ENCODE measurements at places on chromosomes 7 and 10. TPM values are rescaled to one million over a fixed set of nuclear protein-coding genes. Genes with fewer than 3 reads are reported as not detected.

- H3K36me3 ChIP-seq, result no peaks in the 10 kb centered on the region
- H3K4me3 ChIP-seq, result no peak overlapping the region
- H3K4me1 ChIP-seq, result no peaks in the 10 kb centered on the region
- no peaks in the 10 kb centered on the region for H3K27me3 ChIP-seq
Measured at GRCh38 chr7:140623980-140624379, 16.6 kb downstream of the DENND2A start.

- H3K27me3 ChIP-seq, result no peaks in the 10 kb centered on the region
- no peak for DNase-seq
- H3K36me3 ChIP-seq, result no peaks in the 10 kb centered on the region
- no peaks in the 10 kb centered on the region for H3K4me1 ChIP-seq
- H3K27ac ChIP-seq, result no peak overlapping the region
Measured at GRCh38 chr10:132357286-132358058, 25.5 kb downstream of the LRRC27 start.

DNA sequence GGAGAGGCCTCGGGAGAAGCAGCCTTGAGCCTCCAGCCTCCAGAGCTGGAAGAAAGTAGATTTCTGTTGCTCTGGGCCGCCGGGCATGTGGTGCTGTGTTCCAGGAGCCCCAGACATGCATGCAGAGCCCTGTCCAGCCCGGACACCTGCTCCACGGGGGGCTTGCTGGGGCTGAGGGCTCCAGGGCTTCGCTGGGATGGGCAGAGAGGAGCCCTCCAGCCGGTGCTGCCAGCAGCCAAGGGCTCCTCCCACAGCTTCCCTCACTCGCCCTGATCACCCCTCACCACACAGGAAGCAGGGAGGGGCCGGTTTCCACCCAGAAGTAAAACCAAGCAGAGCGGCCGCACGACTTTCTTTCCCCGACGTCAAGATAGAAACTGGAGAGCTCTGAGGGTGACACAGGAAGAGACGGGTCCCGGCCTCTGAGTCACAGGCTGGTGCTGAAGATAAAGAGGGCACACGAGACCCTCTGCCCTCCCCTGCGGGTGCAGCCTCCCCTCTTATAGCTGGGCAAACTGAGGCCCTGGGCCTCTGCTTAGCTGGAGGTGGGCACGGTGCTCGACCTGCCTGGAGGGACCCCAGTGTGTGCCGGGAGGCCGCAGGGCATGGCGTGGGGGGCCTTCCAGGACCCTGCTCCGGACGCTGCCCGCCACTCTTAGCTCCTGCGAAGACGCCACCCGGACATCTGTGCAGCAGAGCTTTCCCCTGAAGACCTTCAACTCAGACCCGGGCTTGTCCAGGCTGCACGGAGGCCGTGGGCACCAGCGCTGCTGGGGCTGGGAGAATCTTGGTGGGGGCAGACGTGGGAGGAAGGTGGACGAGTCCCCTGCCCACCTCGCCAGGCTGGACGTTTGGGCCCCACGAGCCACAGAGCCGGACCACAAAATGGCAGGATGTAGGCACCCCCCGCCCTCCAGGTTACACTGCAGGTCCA is 31.1 kb downstream of the ADAP1 start:
- peak; percentile 79 for DNase-seq
- H3K36me3 ChIP-seq, result no peaks in the 10 kb centered on the region
- no peak overlapping the region for H3K27ac ChIP-seq
- H3K27me3 ChIP-seq, result no peaks in the 10 kb centered on the region

DNA sequence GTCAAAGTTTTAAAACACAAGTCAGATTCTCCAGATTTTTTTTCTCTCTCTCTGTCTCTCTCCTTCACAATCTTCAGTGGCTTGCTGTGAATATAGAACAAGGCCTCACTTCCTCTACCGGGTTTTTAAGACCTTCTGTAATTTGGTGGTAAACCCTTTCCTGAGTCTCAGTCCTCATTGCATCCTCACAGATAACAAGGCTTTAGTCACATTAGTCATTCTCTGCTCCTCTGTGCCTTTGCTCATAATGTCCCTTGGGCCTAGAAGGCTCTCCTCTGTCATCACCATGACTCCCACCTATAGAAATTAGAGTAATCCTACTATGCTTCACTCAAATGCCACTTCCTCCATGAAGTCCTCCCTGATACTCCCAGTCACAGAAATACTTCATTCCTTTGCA is 172.7 kb upstream of the HPS1 start:
- H3K27ac ChIP-seq, result no peak overlapping the region
- DNase-seq, result no peak
- H3K4me1 ChIP-seq, result no peaks in the 10 kb centered on the region
- no peak overlapping the region for H3K4me3 ChIP-seq
- H3K27me3 ChIP-seq, result no peaks in the 10 kb centered on the region

Gene C7orf57
- total RNA-seq, result not detected

- H3K27ac ChIP-seq, result no peak overlapping the region
- H3K4me1 ChIP-seq, result peaks cover 24% of the 10 kb centered on the region
- H3K27me3 ChIP-seq, result no peaks in the 10 kb centered on the region
- H3K4me3 ChIP-seq, result no peak overlapping the region
- no peaks in the 10 kb centered on the region for H3K36me3 ChIP-seq
Measured at GRCh38 chr10:132534391-132535064, 3.1 kb upstream of the INPP5A start.

GRCh38 chr10:45000752-45001380 is at the start of gene ZNF22:
Gene ZNF22, plus strand, starts transcription at chr10:45000923. Its CDS starts 2,446 bp downstream, at chr10:45003369.
- peaks cover 66% of the 10 kb centered on the region for H3K4me1 ChIP-seq
- peak; percentile 65 for DNase-seq
- peak within 1 kb of the TSS; percentile 14 for H3K4me3 ChIP-seq
- no peaks in the 10 kb centered on the region for H3K27me3 ChIP-seq
- peak within 1 kb of the TSS; percentile 96 for H3K27ac ChIP-seq

Gene CLCN1
- not detected for total RNA-seq

Gene ZNF777
- total RNA-seq, result 8.3 TPM

Gene RBAK
- 7.6 TPM for total RNA-seq

DNA sequence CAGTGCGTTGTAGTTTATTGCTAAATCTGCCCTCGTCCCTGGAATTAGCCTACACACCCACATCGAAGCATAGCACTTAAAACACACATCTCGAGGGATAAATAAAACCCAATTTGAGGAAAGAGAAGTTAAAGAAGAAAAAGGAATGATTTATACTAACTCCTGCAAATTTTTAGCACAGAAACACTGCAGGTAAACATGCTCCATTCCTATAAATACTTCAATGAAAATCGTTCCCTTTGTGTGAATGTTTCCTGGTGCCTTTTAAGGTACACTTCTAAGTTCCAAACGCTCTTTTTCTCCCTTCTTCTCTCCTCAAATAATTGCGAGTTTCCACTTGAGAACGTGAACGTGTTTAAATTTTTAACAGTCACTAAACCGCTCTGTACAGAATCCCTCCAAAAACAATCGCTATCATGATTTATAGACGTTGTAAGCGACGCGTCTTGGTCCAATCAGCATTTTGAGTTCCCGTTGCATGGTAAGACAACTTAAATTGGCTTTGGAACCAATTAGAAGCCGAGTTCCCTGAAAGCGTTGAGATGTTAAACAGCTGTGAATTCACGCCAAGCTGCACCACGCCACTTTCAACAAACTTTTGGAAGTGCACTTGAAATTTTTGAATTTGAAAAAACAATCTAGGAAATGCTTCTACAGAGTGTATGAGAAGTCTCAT is 12.5 kb upstream of the EBLN1 start:
- peaks cover 4% of the 10 kb centered on the region for H3K4me1 ChIP-seq
- H3K27me3 ChIP-seq, result no peaks in the 10 kb centered on the region
- no peak for DNase-seq
- no peak overlapping the region for H3K27ac ChIP-seq
- no peak overlapping the region for H3K4me3 ChIP-seq

DNA sequence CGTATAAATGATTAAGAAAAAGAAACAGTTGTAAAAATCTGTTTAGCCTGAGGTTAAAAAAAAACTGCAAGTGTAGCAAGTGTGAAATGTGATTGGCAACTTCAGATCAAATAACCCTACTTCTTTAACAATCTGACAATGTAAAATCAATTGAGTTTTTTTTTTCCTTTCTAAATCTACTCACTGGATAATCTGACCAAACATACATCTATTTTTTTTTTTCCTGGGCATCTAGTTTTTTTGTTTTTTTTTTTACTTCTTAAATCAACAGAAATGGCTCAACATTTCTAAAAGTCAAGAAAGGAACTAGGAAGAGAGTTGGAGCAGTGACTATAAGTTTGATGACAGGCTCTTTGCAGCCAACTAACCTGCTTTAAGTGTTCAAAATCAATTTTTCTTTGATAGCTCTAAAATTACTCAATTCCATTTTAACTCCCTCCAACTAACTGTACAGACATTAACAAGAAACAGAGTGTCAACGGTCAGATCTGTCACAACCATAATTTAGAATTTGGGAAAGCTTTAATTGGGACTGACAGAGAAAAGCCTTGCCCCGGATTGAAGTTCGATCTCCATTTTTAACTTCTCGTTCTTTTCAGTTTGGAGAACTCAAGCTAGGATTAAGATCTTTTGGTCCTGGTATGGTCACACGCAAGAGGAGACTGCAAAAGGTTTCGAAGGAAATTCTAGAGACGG is 1.2 kb downstream of the ARL3 start:
- no peaks in the 10 kb centered on the region for H3K36me3 ChIP-seq
- H3K4me1 ChIP-seq, result peaks cover 19% of the 10 kb centered on the region
- DNase-seq, result no peak
- peak overlapping the region; percentile 96 for H3K4me3 ChIP-seq
- no peaks in the 10 kb centered on the region for H3K27me3 ChIP-seq

DNA sequence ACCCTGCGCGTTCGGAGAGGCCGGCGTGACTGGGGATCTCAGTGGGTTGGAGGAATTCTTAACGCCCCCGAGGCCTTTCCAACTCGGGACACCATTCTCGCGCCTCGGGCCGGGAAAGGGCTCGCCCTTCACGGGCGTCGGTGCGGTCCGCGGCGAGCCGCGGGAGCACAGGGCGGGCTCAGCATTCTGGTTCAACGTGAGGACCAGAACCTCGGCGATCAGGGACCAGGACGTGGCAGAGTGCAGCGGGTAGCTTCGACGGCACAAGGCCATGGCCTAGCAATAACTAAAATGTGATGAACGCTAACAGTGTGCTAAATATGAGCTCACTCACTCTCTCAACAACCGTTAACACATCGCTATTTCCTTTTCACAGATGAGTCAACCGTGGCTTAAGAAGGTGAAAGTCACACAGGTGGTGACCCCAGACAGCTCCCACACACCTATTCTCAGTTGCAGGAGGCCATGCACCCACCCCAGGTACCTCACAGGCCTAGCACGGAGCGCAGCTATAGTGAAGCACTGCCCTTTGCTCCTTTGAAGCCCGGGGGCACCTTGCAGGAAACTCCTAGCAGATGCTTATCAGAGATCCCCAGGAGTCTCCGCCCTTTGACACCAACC is 4.5 kb upstream of the EMX2 start:
- DNase-seq, result no peak

DNA sequence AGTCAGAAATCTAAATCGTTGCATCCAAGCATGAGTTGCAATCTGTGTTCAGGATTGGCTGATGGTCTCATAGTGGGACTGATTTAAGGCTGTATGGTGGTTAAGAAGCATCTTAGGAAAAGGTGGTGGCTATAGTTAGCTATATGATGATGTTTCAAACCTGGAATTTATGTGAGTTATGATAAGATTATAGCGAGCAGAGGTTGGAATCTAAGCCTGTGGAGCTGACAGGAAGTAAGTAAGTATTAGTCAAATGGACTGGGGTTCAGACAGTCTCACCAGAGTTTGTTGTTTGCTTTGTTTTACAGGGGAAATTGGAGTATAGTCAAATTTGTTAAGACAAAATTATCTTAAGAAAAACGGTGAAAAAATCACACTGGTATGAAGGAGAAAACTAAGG is 56.7 kb downstream of the ANKRD7 start:
- no peak overlapping the region for H3K27ac ChIP-seq
- DNase-seq, result no peak
- no peaks in the 10 kb centered on the region for H3K4me1 ChIP-seq

DNA sequence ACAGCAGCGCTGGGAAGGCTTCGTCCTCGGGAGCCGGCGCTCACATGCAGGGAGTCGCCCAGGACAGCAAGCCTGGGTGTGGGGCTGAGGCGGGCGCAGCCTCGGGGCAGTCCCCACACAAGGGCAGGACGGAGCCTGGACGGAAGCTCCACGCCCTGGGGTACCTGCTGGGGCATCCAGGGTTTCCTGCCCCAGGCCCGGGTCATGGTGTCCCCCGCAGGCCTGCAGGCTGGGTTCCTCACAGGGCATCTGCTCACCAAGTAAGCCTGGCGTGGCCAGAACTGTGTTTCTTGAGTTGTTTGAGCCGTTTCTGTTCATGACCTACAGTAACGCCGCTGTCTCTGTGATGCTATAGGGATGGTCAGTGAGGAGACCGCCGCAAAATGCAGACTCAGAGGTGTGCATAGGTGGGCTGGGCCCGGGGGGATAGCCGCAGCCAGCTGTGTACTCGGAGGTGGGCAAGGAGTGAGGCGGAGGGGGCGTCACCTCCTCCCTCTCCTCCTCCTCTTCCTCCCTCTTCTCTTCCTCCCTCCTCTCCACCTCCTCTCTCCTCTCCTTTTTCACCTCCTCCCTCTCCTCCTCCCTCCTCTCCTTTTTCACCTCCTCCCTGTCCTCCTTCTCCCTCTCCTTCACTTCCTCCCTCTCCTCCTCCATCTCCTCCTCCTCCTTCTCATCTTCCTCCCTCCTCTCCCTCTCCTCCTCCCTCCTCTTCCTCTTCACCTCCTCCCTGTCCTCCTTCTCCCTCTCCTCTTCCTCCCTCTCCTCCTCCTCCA is 438.9 kb downstream of the DNAJB6 start:
- DNase-seq, result no peak
- no peak overlapping the region for H3K27ac ChIP-seq
- H3K4me1 ChIP-seq, result no peaks in the 10 kb centered on the region
- no peaks in the 10 kb centered on the region for H3K27me3 ChIP-seq
- H3K4me3 ChIP-seq, result no peak overlapping the region

DNA sequence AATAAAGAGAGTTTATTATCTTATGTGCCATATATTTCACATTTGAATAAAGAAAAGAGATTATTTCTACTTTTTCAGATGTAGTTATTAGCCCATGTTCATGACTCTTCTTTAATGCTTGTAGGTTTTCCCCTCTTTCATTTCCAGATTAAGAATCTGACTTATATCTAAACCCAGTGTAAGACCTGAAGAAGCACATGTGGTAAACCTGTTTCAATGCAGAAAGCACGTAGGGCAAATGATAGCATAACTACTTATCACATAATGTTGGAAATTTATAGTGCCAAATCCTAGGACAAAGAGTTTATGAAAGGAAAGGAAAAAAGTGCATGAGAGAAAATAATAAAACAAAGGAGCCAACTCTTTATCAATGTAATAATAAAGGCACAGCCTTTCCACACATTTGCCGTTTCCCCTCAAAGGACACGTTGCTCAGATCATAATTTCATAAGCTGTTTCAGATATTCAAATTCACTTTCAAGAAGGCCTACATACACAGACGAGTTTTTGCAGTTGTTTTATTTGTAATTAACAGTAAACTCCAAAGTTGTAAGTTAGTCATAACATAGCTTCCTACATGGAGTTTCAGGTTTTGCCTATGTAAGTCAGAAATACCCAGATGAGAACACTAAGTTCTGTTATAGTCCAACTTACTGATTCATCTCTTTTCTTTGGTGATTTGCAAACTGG is 88.8 kb upstream of the MDFIC start:
- no peak for DNase-seq
- H3K27me3 ChIP-seq, result no peaks in the 10 kb centered on the region
- no peak overlapping the region for H3K27ac ChIP-seq
- no peaks in the 10 kb centered on the region for H3K36me3 ChIP-seq

- H3K27me3 ChIP-seq, result no peaks in the 10 kb centered on the region
- H3K36me3 ChIP-seq, result no peaks in the 10 kb centered on the region
- DNase-seq, result no peak
- H3K4me3 ChIP-seq, result no peak overlapping the region
- H3K27ac ChIP-seq, result no peak overlapping the region
- H3K4me1 ChIP-seq, result no peaks in the 10 kb centered on the region
Measured at GRCh38 chr10:3478153-3478552, 305.6 kb upstream of the PITRM1 start.

Gene MMS19
- 60.0 TPM for total RNA-seq

- no peaks in the 10 kb centered on the region for H3K4me1 ChIP-seq
- H3K36me3 ChIP-seq, result no peaks in the 10 kb centered on the region
- H3K27me3 ChIP-seq, result no peaks in the 10 kb centered on the region
Measured at GRCh38 chr10:33876584-33877400, 542.3 kb upstream of the NRP1 start.
